Right cardiac atrium (tissue), 5 donors: ENCODE measurements at places on chromosomes 11 and 22. TPM values are rescaled to one million over a fixed set of nuclear protein-coding genes. Genes with fewer than 3 reads are reported as not detected.
A peak's percentile ranks its signal among the peaks of the same experiment; 100 is the strongest.

Gene PAMR1
- polyA plus RNA-seq, result 5.7 TPM

DNA sequence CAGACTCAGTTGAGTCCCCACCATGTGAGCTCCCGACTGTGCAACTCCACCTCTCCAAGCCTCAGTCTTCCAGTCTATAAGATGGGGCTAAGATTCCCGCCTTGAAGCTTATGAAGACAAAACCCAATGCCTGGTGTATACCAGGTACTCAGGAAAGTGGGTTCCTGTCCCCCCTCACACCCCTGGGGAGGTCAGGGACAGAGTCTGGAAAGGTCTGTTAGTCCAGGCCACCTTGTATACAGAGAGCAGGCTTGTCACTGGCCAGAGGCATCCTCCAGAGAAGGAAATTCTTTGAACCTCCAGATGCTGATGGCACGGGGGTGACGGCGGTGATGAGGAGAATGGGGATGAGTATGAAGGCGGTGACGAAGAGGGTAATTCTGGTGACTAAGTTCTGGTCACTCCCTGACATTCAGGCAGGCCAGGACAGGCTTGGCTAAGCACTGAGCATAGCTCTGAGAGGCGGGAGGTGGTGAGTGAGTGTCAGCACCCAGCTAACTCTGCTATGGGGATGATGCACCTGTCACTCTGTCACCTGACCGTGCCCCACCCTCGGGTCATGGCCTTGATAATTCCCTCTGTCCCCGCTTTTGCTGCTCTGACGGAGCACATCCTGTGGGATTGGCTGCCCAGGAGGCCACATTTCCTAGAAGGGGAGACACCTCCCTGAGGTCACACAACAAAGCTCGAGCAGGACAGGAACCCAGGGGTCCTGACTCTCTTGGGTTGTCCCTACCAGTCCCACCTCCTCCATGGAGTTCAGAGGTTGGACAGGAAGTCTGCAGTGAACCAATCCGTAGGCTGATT is 30.9 kb upstream of the CSNK1E start:
- no peak for DNase-seq

GRCh38 chr11:134665571-134666270 is 253.7 kb upstream of the B3GAT1 start:
- no peak for DNase-seq

Gene MOGAT2
- 0.11 TPM for polyA plus RNA-seq

Gene HPX
- polyA plus RNA-seq, result 0.27 TPM

Gene SCO2
- polyA plus RNA-seq, result not detected

GRCh38 chr22:22154040-22154439 is 90.5 kb upstream of the VPREB1 start:
- no peak for DNase-seq

Gene C11orf42
- not detected for polyA plus RNA-seq

Gene TIGD3
- polyA plus RNA-seq, result 0.20 TPM

- DNase-seq, result no peak
Measured at GRCh38 chr22:19942157-19943081, 801 bp upstream of the TXNRD2 start.

Gene KCNJ11
- polyA plus RNA-seq, result 18.6 TPM

Gene HIKESHI
- polyA plus RNA-seq, result 54.8 TPM

DNA sequence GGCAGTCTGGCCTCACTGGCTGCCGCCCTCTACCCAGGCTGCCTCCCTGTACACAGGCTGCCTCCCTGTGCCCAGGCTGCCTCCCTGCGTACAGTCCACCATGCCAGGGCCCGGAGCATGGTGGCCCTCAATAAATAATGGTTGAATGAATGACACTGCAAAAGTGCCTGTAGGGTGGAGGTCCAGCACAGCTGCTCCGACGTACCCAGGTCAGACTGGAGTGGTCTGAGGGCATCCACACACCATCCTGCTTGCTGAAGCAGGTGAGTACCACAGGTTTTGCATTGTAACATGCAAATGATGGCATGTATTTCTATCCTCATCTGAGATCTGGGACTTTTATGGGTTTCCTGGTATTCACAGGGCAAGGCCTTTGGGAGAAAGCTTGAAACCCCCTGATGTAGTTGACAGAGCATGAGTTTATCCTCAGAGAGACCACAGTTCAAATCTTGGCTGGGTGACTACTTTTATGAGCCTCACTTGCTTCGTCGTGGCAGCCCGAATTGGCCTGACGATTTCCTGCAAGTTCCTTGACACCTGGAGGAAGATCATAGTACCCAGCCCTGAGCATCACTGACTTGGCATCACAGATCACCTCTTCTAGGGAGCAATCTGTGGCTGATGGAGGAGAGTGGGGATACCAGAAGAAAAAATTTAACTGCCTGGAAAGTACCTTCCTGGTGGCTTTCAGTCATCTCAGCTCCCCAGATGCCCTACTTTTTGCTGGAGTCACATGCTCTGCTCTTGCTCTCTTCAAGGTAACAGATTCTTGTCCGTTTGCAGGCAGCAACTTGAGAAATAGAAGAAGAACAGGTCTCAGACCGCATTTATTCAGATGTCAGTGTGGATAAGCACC is 16.0 kb upstream of the CYB5R3 start:
- peak; percentile 9 for DNase-seq

Gene HTR3B
- polyA plus RNA-seq, result not detected

Gene FOLH1
- 0.68 TPM for polyA plus RNA-seq

Gene GNB1L
- polyA plus RNA-seq, result 2.1 TPM

Gene OR4C15
- polyA plus RNA-seq, result not detected

DNA sequence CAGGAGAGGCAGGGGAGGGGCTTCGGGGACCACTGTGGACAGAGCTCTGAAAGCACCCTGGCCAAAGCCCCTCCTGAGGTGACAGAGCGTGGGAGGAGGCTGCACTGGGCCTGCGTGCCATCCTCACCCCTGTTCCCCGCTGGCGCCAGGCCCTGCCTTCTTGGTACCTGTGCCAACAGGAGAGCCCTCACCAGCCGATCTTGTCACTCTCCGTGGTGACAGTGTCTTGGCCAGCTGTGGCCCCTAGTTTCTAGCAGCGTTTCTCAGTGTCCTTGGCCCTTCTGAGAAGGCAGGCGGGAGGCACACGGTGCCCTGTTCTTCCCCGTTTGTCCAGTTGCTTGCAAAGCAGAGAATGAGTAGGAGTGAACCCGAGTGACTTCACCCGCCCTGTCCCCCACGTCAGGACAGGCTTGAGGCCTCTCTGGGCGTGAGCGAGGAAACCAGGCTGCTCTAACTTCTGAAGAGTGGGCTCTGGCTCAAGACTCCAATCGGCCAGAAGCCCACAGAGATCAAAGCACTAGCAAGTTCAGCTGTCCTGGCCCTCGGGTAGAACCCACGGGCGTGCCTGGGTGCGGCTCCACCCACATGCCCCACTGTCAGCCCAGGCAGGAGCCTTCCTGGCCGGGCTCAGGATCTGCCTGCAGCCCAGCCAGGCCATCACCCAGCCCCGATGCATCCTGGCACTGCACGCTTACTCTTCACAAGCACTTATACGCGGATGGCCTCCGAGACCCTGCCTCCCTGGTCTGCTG is 60.2 kb upstream of the EMID1 start:
- DNase-seq, result peak; percentile 72

DNA sequence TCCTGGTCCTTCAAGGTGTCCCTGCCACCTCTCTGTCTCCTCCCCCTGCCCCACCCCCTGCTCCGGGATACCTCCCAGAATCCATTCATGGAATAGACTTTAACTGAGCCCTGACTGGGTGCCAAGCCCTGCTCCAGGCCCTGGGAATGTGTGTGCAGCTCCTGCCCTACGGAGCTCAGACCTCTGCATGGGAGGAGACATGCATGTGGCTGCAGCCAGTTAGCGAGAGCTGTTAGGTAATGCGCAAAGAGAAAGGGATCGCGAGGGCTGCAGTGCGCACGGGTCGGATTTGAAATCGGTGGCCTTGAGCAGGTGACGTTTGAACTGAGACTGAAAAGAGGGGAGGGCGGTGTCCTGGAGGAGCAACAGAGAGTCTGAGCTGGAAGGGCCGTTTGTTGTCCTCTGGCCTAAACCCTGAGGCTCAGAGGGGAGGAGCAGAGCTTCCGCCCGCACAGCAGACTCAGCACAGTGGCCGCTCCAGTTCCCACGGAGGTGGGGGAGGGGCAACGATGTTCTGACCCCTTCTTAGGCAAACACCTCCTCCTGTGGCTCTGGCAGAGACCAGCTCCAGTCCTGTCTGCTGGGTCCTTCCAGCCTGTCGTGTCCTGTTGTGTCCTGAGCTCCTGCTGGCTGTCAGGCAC is 19.8 kb upstream of the LRRC10B start:
- peak; percentile 88 for DNase-seq

Gene C22orf31
- polyA plus RNA-seq, result 0.14 TPM

GRCh38 chr22:38203855-38204514 is 2.2 kb downstream of the MAFF start:
- no peak for DNase-seq

GRCh38 chr11:33645686-33646085 is 54.9 kb downstream of the C11orf91 start:
- no peak for DNase-seq

Gene KCNA4
- polyA plus RNA-seq, result 0.59 TPM

- DNase-seq, result peak; percentile 69
Measured at GRCh38 chr22:45863981-45864751, 112.8 kb downstream of the WNT7B start.

Gene OR8D1
- not detected for polyA plus RNA-seq

DNA sequence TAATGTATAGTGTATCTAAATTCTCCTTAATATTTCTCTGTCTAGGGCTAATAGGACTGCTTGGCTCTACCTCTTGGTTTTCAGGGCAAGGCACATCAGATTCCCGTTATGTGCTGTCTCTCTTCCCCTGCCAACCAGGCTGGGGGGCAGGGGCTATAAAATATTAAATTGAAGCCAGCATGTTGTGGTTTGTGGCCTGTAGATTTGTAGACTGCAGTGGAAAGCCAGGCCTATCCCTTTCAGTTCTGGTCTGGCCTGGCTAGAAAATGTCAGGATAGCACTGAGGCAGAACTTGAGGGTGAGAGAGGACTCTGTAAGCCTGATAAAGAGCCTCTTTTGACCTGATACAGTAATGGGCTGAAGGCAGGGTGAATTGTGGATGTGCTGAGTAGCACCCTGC is 14.4 kb upstream of the GRK2 start:
- no peak for DNase-seq

GRCh38 chr22:23621082-23621780 is 10.9 kb downstream of the DRICH1 start:
- DNase-seq, result no peak

DNA sequence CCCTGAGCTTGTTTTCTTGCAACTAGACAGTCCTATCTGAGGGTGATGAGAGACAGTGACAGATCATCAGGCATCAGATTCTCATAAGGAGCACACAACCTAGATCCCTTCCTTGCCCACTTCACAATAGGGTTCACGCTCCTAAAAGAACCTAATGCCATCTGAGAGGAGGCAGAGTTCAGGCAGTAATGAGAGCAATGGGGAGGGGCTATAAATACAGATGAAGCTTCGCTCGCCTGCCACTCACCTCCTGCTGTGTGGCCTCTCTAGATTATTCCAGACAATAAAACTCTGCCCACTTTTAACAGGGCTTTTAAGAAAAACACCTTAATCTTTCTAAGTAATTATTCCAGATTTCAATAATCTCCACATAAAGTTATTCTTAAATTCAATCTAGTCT is 43.9 kb upstream of the PAK1 start:
- DNase-seq, result no peak

- DNase-seq, result peak; percentile 97
Measured at GRCh38 chr11:45859661-45860140, 12.4 kb downstream of the CRY2 start.

GRCh38 chr11:134030853-134031252 is 38.0 kb upstream of the JAM3 start:
- no peak for DNase-seq

Gene ASCL2
- polyA plus RNA-seq, result 0.20 TPM

- no peak for DNase-seq
Measured at GRCh38 chr11:116605543-116606459, 167.0 kb downstream of the BUD13 start.

- peak; percentile 38 for DNase-seq
Measured at GRCh38 chr11:58905011-58905720, 34.1 kb upstream of the GLYATL1 start.

GRCh38 chr11:125083312-125084056 is 20.4 kb downstream of the SLC37A2 start:
- no peak for DNase-seq

Gene SLC25A1
- polyA plus RNA-seq, result 26.5 TPM

GRCh38 chr11:30960387-30960992 is 374.3 kb upstream of the MPPED2 start:
- no peak for DNase-seq

- no peak for DNase-seq
Measured at GRCh38 chr11:66967670-66968425, 7.3 kb upstream of the C11orf86 start.

Gene RAB38
- 0.52 TPM for polyA plus RNA-seq

DNA sequence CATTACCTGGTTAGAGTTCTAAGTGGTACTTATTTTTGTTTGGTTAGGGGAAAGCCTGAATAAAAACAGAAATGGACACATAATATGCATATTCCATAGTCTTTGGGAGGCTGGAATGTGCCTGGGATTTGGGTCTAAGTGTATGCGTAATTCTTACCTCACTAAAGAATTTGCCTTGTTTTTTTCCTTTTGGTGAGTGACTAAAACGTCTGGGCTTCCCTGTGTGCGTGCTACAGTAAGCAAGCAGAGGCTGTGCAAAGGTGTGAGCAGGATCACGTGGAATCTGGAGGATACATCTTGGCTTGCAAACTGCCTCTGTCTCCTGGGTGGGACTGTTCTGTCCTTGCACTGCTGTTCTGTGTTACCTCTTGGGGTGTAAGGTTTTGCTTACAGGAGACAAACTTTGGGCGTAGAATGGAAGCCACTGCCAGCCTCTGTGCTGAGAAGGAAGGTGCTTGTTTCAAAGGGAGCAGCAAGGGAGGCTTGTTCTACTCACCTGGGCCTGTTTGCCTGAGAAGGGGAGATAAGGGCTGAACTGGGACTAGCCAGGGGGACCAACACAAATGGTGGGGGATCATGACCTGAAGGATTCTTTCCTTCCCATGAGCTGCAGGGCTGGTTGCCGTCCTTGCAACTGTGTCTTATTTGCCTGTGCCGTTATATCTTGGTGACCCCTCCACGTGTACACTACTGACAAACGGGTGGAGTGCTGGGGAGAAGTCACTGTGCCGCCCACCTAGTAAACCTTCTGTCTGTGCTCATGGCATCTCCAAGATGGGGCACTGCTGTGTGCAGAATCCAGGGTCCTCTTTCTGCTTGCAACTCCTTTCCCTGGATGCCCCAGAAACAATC is 4.5 kb downstream of the NEAT1 start:
- peak; percentile 29 for DNase-seq

DNA sequence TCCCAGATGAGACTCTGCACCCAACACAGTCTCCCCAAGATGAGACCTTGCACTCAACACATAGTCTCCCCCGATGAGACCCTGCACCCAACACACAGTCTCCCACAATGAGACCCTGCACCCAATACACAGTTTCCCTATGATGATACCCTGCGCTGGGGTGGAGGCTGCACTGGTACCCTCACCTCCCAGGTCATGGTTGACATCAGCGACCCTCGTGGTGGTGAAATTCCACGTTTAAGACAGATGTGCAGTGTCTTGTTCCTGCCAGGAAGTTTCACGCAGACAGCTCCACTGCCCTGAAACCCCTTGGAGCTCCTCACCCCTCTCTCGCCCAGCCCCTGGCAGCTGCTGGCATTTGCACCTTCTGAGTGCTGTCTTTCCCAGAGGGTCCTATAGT is 9.5 kb downstream of the MUC5AC start:
- DNase-seq, result no peak

DNA sequence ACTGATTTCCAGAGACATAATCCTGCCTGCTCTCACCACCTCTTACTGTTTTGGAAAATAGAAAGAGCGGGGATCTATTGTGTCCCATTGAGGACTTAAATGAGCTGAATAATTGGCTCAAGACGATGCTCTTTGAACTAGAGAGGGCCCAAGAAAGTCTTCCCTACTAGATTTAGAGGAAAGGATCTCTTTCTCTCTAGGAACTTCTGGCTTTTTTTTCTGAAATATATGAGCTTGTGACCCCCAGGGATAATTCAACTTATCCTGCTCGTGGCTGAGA is 461.4 kb upstream of the KIRREL3 start:
- DNase-seq, result no peak

Gene IFITM2
- polyA plus RNA-seq, result 393 TPM
